Kidney (tissue), 22 donors: ENCODE measurements at places on chromosomes 16 and 17. TPM values are rescaled to one million over a fixed set of nuclear protein-coding genes. Genes with fewer than 3 reads are reported as not detected.

DNA sequence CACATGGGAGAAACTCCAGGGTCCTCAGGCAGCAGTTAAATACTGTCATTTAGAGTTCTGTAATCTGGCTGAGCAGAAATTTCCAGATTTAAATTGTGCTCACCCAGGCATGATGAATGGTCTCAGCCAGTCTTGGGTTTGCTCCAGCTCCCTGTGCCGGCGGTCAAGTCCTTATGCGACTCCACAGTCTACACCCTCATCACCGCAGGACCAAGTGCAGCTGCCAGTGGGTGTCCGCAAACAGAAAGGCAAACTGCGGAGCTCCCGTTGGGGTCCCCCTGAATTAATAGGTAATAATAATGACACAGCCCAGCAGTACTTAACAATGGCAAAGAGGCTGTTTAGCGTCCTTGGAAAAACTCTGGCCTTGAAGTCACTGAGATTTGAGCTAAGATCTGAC lies 3.9 kb upstream of the CACNG4 start:
- peak; percentile 45 for DNase-seq

GRCh38 chr16:84109598-84110335 lies 7.0 kb downstream of the MBTPS1 start:
- DNase-seq = no peak

DNA sequence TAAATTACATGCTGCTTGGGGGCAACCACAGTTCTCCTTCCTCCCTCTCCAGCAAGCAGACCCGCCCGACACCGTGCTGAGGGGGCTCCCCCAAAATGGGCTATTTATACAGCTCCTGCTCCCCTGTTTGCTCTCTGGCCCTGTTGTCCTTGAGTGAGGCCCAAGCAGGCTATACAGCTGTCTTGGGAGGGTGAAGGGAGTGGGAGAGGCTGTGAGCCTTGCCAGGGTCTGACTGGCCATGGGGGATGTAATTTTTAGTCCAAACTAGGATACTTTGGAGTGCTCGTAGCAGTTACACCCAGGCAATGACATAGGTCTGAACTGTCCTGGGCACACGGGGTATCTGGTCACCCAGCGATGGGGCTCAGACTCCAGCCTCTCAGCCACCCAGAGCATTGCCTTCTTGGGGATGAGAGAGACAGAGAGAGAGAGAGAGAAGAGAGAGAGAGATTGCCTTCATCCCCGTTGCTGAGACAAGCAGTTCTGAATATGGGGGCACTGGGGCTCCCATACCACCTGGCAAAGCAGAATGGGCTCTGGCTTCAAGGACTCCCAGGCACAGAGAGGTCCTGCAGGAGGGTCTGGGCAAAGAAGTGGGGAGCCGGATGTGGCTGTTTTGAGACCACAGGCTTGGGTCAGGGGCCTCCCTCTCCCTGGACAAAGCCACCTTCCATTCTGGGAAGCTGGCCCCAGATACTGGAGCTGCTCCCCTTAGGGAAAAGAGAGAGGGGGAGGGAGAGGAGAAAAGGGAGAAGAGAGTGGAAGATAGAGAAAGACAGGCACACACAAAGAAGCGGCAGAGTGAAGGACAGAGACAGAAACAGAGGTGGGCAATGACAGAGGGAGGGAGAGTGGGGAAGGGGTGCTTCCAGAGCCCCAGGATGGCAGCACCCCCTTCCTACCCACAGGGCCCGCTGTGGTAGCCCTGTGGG lies 10.7 kb upstream of the TMEM92 start:
- no peak for DNase-seq

GRCh38 chr17:72605543-72605942 lies 484.7 kb downstream of the SOX9 start:
- no peak for DNase-seq

DNA sequence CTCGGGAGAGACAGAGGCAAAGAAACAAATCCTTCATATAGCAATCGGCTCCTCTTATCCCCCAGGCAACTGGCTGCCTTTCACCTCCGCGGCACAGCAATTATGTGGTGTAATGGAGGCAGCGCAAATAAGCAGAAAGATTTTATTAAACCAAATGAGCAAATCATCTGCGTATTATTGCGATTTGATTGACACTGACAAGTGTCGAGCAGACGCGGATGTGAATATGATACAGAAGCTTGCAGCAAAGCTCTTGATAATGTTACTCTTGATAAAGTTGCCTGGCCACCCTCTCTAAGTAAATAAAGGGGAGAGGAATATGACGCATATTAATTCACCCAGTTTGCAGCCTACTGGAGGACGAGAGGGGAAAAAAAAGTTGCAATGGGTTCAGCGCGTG lies 26.5 kb upstream of the AKTIP start:
- DNase-seq = no peak

DNA sequence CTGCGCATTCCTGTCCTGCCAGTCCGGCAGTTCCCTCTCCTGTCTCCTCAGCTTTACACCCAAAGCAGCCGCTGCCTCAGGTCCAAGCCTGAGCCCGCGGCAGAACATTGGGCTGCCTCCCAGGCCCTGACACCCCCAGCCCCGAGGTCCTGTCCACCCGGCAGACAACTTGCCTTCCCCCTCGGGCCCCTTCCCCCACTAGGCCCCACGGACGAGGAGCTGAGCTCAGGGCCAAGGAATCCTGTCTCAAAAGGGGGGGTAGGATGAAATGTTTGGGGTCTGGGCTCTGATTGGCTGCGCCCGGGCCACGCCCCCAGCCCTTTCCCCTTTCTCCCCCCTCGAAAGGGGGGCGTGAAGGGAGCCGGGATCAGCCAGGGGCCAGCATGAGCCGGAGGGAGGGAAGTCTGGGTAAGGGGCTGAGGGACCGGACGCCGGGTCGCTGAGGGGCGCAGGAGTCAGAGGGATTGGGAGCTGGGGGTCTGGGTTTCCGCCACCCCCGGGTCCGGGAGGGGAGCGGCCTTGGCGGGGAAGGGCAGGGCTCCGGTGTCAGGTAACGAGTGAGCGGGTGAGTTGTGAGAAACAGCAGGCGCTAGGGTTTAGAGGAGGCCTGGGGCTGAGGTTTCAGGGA lies at the start of gene CTF1:
CTF1 (plus strand) TSS at position 354 of the 628 bp plus-strand sequence; CDS start at position 384, 30 bp downstream.
- DNase-seq = peak; percentile 92

DNA sequence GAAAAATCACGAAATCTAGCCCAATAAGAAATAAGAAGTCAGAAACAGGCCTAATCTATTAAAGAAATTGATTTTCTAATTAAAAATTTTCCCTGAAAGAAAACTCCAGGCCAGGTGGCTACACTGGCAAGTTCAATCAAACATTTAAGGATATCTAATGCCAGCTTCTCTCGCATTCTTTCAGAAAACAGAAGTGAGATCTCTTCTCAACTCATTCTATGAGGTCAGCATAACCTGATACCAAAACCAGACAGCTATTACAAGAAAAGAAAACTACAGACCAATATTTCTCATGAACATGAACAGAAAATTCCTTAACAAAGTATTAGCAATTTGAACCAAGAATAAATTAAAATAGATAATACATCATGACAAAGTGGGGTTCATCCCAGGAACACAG lies 52.4 kb downstream of the AXIN2 start:
- no peak for DNase-seq

DNA sequence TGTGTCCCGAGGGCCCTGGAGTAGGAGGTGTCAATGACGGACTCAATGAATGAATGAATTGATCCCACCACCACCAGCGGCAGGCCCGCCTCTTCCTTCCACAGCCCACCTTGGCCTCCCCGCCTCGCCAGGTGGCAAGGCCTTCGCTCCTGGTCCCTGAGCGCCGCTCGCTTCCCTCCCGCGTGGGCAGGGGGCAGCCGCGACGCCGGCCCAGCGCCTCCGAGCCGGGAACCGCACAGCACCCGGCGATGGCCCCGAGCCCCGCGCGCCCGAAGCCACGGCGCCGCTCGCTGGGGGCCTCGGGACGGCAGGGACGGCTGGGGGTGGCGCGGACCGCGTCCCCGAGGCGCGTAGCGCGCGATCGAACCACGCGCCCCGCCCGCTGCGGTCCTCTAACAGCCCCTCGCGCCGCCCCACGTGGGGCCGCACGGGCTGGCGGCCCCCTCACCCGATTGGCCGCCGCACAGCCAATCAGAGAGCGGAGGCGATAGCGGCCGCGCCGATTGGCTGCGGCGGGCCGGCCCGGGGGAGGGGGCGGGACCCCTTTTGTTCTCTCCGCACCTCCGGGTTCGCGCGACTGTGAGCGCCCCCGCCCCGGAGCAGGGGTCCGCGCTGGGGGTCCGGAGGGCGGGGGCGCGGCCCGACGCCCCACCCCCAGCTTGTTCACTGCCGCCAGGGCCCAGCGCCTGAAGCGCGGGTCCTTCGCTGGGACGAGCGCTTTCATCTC lies 31.4 kb downstream of the ACTG1 start:
- DNase-seq = peak; percentile 91

DNA sequence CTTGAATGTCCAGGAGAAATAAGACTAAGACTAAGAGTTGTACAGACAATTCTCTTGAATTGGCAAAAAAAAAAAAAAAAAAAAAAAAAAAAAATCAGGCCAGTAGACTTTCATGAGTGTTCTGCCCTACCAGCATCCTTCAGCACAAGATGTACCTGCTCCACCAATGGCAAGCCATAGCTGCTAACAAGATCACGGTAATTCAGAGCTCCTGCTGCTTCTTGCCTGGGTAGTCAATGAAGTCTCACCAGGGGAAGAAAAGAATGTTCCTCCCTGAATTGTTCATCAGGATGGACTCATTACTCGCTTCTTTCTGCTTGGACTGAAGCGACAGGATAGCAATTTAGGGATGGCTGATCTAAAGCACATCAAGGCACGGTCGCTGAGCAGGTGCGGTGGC lies 31.1 kb upstream of the APOH start:
- no peak for DNase-seq

The LRRC75A gene
- 2.5 TPM for total RNA-seq

The PLLP gene
- total RNA-seq = 64.4 TPM

The ZBTB4 gene
- 64.8 TPM for total RNA-seq

The CRHR1 gene
- not detected for total RNA-seq

The PFAS gene
- total RNA-seq = 49.5 TPM

The ARL17A gene
- 25.7 TPM for total RNA-seq
